ENCODE measurements at places on chromosomes 12 and 14.

- no peak for DNase-seq
These were observed 44.6 kb upstream of the CNTN1 start for GRCh38 chr12:40647651-40648050.

- DNase-seq = no peak
These were observed 128.9 kb upstream of the CCND2 start for GRCh38 chr12:4144676-4145075.

GRCh38 chr14:70654632-70655031 is 12.9 kb downstream of the TTC9 start:
- DNase-seq = no peak

DNA sequence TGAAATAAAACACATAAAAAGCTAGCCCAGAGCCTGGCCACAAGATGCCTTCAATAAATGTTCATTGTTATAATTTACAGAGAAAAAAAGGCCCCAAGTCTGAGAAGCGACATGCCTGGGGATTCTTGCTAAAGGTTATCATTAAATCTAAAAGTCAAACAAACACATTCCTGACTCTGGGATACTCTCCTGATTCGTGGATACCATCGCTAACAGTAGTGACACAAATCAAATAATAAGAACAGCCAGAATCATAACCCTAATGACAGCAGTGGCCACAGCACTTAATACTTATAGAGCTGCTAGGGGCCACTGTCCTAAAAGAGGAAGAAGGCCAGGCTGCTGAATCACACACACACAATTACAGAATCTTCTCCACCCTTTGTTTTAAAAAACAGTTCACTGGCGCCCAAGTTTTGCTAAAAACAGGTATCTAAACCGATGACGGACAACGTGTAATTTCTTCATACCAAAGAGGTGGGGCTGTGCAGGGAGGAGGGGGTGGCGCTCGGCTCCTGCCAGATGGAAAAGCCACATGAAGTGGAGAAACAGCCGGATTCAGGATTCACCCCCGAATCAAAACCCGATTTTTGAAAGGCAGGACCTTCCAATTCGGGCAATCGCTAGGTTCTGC is 1.2 kb downstream of the CLIP1 start:
- DNase-seq = no peak

- DNase-seq = no peak
These were observed 46.8 kb downstream of the EXOC5 start for GRCh38 chr14:57221931-57222330.

GRCh38 chr12:102298022-102298421 is 100.4 kb upstream of the PMCH start:
- no peak for DNase-seq

DNA sequence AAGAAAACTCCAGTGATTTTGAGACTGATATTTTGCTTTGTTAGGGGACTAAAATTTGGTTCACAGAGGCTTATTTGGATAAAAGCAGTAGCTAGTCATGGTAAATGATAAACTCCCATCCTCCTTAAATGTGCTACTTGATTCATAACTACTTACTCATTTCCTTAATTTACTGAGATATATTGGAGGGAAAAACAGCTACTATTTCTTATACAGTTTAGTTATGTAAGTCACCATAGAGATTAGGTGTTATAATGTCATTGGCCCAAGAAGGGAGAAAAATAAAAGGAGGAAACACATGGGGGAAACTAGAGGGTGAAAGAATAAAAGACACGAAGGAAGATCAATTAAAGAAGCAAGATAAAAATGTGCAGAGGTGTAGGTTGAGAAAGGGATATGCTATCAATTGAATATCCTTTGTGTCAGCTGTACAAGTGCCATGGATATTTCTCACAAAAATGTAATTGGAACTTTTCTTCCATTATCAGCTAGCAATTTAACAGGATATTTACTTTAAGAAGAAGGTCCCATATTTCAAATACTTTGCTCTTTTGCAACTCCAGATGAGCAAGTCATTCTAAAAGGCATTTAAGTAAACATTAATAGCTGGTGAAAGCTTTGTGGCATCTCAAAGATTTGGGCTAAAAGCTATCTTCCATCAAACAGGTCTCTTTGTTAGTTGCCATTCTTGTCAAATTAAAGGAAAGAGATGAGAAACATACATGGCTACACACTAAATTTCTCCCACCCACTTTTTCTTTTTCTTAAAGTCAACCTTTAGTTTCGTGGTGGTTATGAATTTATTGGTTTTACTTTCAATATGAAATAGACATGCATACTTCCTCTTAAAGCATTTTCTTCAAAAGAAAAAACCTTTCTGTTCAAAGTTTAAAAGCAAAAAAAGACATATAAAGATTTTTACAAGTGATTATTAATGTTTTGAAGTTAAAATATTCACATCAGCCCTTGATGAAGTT is 439.5 kb downstream of the CCER1 start:
- no peak for DNase-seq

- peak; percentile 43 for DNase-seq
These were observed 57.1 kb downstream of the NIN start for GRCh38 chr14:50773632-50774541.

DNA sequence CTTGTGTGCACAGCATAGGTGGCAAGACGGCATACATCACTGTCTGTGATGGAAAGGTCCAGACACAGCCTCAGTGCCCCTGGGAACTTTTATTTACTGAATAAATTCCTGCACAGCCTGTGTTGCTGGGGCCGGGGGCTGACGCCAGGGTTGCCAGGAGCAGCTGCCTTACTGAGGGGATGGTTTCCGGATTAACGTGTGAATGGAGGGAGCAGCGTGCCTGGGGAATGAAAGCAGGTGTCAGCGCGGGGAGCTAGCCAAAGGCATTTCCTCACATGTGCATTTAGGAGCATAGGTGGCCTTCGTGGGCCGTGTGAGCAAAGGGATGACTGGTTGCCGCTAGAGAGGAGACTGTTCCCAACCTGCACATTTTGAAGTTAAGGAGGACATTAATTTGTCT is 41.6 kb downstream of the SFSWAP start:
- DNase-seq = no peak

GRCh38 chr14:61486930-61487495 is 165.6 kb downstream of the PRKCH start:
- no peak for DNase-seq

All from NCI-H524 (cell line).